ENCODE measurements at places on chromosomes 6 and 20.

- DNase-seq = peak; percentile 2
Observed at GRCh38 chr20:37914672-37915433, 11.9 kb downstream of the VSTM2L start.

DNA sequence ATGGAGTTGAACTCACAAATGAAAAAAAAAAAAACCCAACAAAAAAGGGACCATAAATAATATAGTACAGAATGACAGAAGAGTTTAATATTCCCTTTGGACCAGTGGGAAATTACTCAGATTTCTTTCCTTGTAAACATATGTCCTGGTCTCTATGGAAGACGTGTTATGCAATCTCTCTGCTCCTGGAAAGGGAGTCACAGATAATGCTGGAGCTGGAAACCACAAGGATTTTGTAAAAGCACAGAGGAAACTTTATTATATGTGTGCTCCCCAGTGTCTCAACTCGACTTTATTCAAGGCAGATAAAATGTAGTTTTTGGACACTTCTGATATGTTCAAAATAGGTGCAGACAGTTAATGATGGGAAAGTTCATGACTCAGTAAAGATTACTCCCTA is 88.1 kb upstream of the ZFP64 start:
- no peak for DNase-seq

- DNase-seq = no peak
Observed at GRCh38 chr6:52284131-52284459, 447 bp downstream of the MCM3 start.

DNA sequence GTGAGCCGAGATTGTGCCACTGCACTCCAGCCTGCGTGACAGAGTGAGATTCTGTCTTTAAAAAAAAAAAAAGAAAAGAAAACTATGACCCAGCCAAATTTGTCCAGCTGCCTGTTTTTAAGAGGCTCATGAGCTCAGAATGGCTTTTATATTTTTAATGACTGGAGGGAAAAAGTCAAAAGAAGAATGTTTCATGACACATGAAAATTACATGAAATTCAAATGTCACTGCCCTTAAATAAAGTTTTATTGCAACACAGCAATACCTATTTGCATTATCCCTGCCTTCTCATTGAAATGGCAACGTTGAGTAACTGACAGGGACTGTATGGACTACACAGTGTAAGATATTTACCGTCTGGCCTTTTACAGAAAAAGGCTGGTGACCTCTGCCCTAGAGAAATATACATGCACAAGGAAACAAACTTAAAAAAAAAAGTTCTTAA is 11.4 kb downstream of the SENP6 start:
- no peak for DNase-seq

DNA sequence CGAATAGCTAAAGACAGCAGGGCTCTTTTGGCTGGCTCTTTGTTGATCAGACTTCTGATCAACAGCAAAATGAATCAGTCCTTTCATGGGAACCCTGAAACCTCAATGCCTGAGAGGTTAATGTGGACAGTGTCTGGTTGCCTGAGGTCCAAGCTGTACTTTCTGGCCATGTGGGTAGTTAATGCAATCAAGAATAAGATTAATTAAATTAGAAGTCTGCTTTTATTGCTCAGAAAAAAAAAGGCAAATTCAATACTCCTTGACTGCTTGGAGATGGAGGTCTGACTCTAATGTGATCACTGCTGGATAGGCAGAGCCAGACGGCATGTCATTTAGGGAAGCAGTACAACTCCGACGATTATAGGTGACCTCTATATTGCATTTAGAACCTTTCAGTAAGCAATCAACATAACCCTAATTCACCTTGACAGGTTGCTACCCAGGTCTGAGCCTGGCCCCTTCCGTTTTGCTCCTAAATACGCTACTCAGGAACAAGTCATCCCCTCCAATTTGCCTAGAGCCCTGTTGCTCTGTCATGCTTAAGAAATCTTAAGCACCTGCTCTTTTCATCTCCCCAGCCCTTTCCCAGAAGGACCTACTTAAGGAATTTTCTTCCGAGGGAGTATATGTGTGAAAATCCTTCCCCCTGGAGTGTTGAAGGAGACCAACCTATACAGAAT is 370.0 kb upstream of the SPTLC3 start:
- DNase-seq = no peak

GRCh38 chr20:24465159-24465558 is 4.3 kb upstream of the SYNDIG1 start:
- DNase-seq = no peak

DNA sequence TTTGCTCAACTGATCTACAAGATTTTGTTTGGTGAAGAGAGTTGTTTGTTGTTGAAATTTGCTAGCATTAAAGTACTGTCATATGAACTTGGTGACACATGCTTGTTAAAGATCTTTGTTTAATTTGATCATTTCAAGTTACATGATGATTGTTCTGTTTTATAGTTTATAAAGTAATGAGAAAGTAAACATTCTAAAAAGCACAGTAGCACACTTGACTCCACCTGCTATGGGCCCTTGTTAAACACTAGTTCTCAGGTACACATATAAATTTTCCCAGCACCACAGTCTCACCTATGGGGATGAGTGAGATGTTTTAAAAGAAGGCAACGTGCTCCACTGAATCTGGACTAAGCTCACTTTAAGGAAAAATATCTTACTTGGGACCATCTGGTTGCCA is 14.1 kb downstream of the MCHR2 start:
- DNase-seq = no peak

DNA sequence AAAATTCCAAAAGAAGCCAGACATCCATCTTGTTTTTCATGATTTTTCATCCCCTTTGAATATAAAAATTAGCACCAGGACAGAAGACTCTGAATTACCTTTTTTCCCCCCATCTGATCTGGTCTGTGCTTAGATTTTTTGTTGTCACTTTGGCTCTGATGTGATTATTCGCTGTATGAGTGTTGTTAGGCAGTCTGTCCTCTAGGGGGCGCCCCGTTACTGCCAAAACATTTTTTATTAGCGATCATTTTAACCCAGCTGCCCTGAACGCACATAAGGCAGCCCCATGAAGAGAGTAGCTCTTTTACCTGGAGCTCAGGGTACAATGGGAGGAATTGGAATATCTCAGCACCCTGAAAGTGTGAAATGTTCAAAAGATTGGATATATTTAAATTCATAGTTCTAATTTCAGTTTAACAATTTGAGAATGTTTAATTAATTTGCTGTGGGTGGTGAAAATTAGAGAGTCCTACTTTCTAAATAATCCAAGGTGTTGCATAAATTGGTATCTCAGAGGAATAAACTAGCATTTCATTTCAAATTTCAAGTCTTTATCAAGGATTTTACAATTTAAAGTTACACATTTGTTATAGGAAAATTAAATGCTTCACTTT is 60.8 kb downstream of the PRPH2 start:
- DNase-seq = peak; percentile 82

GRCh38 chr6:136284909-136285308 is 4.7 kb downstream of the BCLAF1 start:
- DNase-seq = no peak

DNA sequence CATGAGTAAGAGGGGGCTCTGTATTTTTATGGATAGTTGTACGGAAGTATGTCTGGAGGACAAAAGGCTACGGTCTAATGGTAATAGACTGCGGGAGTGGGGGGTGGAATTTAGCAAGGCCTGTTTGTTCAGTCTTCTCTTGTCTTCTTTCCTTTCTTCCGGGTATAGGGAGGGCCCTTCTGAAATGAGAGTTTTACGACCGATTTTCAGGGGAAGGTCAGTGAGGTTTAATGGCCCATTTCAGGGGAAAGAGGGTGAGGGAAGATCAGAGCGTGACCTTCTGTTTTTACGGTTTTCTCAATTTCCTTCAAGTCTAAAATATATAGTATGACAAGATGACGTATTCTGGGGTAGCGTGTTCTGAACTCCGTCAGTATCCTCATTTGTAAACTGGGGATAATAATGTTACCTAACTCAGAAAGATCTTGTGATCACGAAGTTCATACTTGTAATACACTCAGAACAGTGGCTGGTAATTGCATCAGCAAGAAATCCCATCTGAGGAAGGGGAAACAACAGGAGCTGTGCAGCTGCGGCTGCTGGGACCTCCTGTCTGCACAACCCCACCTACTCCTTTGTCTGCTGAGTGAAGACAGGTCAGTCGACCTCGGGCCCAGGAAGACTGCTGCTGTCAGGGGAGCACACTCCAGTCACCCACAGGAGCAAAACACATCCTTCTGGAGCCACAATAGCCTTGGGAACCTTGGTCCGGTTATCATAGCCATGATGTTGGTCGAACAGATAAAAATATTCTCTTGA is 90.4 kb downstream of the MAP3K7 start:
- no peak for DNase-seq

DNA sequence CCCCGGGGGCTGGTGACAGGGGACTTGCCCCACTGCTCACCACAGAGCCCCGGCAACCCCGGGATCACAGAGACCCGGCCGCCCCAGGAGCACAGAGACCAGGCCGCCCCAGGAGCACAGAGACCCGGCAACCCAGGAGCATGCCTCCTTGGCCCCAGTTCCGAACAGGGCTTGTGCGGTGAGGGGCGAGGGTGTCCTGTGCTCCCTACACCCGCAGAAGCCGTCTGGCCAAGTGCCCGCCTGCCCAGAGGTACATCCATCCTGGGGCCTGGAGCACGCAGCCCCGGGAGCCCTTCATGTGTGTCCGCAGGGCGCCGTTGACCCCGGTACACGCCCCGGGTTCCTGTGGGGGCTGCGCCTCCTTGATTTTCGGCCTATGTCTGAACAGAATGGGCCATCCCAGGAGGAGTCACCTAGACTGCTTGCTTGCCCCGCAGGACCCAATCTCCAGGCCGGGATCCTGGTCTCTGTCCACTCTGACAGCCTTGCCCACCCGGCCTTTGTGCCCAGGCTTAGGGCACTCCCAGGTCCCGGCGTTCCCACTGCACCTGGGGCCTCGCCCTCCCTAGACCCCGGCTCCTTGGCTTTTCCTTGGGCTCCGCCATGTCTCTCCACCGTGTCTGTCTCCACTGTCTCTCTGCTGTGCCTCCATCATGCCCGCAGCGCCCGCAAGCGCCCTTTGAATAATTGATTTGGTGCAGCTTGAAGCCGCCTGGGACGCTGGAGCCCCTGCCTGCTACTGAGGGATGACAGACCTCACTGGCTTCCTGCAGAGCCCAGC is 219.8 kb downstream of the ERMARD start:
- no peak for DNase-seq

DNA sequence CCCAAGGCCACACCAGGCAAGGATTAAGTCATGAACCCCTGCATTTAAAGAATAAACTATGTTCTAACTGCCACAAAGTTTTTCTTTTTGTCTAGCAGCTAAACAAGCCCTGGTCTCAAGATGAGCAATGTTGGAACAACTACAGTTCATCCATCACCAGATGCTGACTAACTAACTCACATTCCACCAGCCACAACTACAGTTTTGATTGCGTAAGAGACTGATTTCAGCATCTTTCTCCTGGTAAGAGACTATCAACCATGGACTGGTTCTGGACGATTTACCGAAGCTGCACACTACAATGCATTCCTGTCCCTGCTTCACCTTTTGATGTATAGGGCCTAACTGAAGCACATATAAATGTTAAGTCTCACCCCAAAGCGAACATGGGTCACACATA is 43.0 kb downstream of the F13A1 start:
- no peak for DNase-seq

GRCh38 chr6:46029602-46030001 is 13.9 kb upstream of the CLIC5 start:
- no peak for DNase-seq

DNA sequence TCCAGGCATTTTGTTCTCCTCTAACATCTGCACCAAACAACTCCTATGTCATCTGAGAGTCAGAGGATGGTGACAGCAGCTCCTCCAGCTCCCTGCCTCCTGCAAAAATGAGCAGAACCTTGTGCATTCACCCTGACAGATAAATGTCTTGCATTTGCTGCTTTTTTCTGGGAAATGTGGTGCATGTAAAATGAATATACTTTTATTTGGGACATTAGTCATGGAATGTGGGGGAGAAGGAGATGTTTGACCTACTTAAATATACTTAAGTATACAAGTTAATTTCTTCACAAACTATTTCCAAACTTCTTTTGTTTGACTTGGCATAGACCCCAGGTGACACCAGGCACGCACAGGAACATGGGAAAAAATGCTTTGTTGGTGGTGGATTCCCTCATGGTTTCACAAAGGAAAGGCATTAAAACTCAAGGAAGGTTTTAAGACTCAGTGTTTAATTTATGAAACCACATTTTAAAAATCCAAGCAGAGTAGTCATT is 181.8 kb upstream of the MCHR2 start:
- no peak for DNase-seq

GRCh38 chr6:100404051-100404450 is 60.7 kb downstream of the SIM1 start:
- no peak for DNase-seq

- DNase-seq = no peak
Observed at GRCh38 chr6:34518669-34519365, 37.3 kb downstream of the SPDEF start.

DNA sequence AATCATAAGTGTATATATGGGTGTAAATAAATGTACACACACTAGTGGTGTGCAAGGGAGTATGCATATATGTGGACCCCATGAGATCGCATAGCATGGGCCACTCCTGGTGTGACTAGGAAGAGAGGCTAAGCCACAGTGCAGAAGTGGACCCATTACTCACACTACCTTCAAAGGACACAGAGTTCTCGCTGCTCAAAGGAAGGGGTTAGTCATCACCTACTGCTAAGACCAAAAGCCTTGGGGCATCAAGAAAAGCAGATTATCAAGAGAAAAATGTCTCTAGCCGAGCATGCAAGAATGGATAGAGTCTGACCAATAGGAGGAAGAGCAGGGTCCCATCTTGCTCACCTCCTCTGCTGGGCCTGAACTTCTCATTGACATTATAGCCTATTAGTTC is 195.5 kb downstream of the MAFB start:
- DNase-seq = no peak

DNA sequence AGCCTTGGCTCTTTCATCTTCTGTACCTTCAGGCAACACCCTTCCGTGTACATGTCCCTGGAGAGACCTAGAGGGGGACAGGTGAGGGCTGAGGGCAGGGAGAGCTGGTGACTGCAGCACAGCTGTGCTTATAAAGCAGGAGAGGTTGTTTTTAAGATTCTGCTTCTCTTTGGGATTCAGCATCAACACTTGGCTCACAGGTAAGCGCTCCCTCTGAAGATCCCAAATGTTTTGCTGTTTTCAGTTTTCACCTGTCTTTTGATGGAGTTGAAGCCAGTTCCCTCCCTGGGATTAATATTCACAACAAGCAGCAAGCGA is 19.4 kb upstream of the TRAF3IP2 start:
- DNase-seq = no peak

GRCh38 chr20:63090052-63090451 is 83.3 kb upstream of the BHLHE23 start:
- no peak for DNase-seq

- no peak for DNase-seq
Observed at GRCh38 chr20:21262812-21263211, 40.3 kb upstream of the XRN2 start.

GRCh38 chr6:5670811-5671561 is 335.7 kb downstream of the NRN1 start:
- DNase-seq = no peak

GRCh38 chr20:61604549-61604948 is 352.5 kb downstream of the CDH4 start:
- DNase-seq = no peak

GRCh38 chr6:63352544-63353285 is 32.9 kb upstream of the LGSN start:
- no peak for DNase-seq

- DNase-seq = no peak
Observed at GRCh38 chr6:112743323-112743722, 396.2 kb downstream of the RFPL4B start.
